Ascending aorta (tissue), 2 donors: ENCODE measurements at places on chromosomes 12 and 14.
A peak's percentile ranks its signal among the peaks of the same experiment; 100 is the strongest.

- DNase-seq: no peak
Measured at GRCh38 chr14:92417759-92418158, 94.8 kb downstream of the SLC24A4 start.

- DNase-seq: no peak
Measured at GRCh38 chr14:74257941-74258763, 18.9 kb downstream of the VSX2 start.

- peak; percentile 87 for DNase-seq
Measured at GRCh38 chr14:53956427-53957201, at the start of gene BMP4. BMP4 (minus strand) TSS chr14:53956825; CDS start chr14:53952222, 4,603 bp downstream.

DNA sequence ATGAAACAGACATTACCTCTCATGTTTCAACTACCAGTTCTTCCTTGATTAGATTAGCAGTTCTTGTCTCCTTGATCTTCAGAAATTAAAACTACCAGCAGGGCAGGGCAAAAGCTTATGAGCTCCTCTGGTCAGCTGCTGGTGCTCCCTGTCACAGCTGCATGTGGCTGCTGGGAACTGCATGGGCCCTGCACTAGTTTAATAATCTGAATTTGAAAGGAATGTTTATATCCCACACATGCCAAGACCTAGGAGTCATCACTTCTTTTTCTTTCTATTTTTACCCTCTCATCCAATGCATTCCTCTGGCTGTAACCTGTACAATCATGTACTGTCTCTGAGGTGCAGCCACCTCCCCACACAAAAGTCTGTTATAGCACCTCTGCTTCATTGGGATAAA lies 73.9 kb downstream of the ARMH4 start:
- no peak for DNase-seq

DNA sequence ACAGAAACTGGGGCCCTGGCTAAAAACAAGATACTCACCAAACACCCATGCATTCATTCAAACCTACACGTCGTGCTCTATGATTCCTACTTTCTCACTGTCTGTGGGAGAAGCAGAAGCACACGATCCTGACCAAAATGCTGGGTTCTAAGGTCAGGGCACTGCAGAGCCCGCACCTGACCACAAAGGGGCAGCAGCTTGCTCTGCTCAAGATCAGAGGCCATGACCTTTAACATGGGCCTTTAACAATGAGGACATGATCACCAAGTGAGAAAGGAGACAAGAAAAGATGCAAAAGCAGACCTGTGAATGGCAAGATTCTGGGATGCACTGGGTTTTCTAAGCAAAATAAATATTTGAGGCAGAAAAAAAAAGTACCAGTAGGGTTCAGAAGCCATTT lies 40.1 kb upstream of the VPS33A start:
- DNase-seq: no peak

DNA sequence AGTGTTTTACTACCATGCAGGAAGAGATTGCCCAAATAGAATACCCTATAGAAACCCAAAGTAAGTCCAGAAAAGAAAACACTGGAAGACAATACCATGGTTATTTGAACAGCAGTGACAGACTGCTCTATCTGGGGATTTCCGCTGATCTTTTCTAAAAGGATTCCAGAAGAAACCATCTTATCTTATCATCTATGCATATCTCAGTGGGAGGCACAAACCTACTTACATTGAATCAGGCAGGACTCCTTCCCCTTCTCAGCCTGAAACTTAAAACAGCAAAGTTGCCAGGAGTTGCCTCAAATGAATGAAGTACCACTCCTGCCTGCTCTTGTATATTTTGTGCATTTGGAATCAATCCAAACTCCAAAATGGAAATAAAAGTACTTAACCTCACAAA lies 56.7 kb upstream of the NR2C1 start:
- no peak for DNase-seq

GRCh38 chr12:15033641-15034040 lies 60.8 kb downstream of the PDE6H start:
- no peak for DNase-seq
